ENCODE measurements at places on chromosomes 6 and 20. TPM values are rescaled to one million over a fixed set of nuclear protein-coding genes. Genes with fewer than 3 reads are reported as not detected.

RIPPLY2 gene
- total RNA-seq, result not detected

DNA sequence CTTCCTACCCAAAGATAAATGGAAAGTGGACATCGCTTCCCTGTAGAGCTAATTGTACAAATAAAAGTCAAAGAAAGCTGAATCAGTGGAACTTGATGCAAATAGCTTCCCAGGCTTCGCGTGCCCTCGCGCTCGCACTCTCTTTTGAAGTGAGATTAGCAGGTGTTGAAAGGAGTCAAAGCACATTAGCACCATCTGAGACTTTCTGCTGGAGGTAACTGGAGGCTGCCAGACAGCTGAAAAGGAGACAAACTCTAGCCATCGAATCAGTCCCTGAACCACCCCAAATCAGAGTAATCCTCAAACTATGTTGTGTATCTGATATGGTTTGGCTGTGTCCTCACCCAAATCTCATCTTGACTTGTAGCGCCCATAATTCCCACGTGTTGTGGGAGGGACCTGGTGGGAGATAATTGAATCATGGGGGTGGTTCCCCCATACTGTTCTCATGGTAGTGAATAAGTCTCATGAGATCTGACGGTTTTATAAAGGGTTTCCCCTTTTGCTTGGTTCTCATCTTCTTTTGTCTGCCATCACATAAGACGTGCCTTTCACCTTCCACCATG, 23.7 kb downstream of the SULF2 start:
- DNase-seq, result no peak
- no peaks in the 10 kb centered on the region for H3K27me3 ChIP-seq
- peaks cover 7% of the 10 kb centered on the region for H3K36me3 ChIP-seq
- no peak overlapping the region for H3K27ac ChIP-seq
- peaks cover 54% of the 10 kb centered on the region for H3K4me1 ChIP-seq

ADGRF4 gene
- total RNA-seq, result 0.32 TPM

- DNase-seq, result no peak
- H3K36me3 ChIP-seq, result no peaks in the 10 kb centered on the region
- H3K4me3 ChIP-seq, result no peak overlapping the region
- peak overlapping the region; percentile 61 for H3K27ac ChIP-seq
- no peaks in the 10 kb centered on the region for H3K27me3 ChIP-seq
These were observed 37.5 kb upstream of the NOX3 start for GRCh38 chr6:155493026-155493693.

DNA sequence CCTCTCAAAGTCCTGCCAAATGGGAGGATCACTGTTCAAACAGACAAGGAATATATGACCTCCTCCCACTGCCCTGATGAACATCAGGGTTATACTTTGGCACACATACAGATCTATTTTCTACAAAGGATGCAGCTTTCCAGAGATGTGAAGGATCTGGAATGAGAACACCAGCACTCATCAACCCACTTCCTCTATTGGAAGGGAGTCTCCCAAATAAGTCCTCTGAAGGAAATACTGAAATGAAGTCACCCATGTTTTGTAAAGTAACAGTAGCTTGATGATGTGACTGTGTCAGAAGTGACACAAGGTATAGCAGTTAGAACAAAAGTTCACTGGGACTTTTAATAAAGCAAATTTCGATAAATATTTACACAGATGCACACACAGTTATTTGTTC, 104.9 kb downstream of the OGFRL1 start:
- H3K36me3 ChIP-seq, result peaks cover 11% of the 10 kb centered on the region
- peaks cover 66% of the 10 kb centered on the region for H3K4me1 ChIP-seq
- H3K27me3 ChIP-seq, result no peaks in the 10 kb centered on the region
- H3K4me3 ChIP-seq, result no peak overlapping the region

HLA-A gene
- total RNA-seq, result 610 TPM

GRCh38 chr6:8434727-8435092, 635 bp downstream of the SLC35B3 start:
- peak overlapping the region; percentile 88 for H3K4me3 ChIP-seq
- H3K36me3 ChIP-seq, result peaks cover 3% of the 10 kb centered on the region
- H3K4me1 ChIP-seq, result peaks cover 32% of the 10 kb centered on the region
- peak overlapping the region; percentile 91 for H3K27ac ChIP-seq
- H3K27me3 ChIP-seq, result no peaks in the 10 kb centered on the region

DNA sequence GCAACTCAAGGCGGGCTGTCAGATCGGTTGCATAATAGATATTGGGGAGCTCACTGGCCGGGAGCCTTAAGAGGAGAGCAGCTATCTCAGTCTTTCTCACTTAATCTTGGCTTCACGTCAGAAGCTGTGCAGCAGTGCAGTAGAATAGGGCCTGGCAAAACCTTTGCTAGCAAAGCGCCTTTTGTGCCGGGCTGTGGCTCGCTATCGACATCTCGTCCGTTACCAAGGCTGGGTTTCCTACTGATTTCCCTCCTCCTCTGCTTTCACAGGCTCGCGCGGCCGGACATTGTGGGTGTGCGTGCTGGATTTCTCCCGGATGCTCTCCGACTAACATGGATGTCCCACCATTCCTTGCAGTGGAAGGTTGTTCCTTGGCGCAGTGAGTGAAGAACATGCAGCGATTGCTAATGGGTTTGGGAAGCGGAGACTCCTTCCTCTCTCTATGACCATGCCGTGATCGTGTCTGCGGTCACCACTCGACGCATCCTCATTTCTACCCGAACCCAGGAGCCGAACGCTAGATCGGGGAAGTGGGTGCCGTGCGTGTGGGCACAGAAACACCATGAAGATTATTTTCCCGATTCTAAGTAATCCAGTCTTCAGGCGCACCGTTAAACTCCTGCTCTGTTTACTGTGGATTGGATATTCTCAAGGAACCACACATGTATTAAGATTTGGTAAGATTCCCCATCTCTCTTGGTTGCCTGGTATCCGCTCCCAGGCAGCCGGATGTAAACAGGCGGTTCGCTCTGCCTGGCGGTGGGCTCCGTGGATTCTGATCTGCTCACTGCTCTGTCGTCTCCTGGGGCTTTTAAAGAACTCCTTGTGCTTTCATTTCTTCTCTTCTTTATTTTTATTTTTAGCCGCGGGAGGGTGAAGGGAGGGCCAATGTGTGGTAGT, 5.5 kb downstream of the GRIK2 start:
- no peak overlapping the region for H3K4me3 ChIP-seq
- peaks cover 21% of the 10 kb centered on the region for H3K27me3 ChIP-seq
- no peak for DNase-seq
- H3K36me3 ChIP-seq, result no peaks in the 10 kb centered on the region
- peaks cover 9% of the 10 kb centered on the region for H3K4me1 ChIP-seq

DNA sequence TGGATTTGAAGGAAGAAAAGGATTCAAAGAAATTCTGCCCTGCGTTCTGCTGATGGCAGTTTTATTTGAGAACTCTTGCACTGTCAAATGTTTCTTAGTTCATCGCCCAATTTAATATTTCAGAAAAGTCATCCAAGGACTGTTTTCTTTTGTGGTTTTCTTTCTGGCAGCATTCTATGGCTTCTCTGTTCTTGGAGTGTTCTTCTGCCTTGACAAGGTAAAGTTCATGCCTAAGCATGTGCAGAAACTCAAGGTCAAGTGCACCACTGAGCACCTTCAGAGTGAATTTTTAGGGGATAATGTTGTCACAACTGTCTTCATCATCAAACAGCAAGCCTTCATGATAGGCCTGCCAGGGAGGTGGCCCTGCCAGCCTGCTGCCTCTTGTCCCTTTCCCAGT, 225.6 kb downstream of the PLCB1 start:
- peaks cover 19% of the 10 kb centered on the region for H3K4me1 ChIP-seq
- no peaks in the 10 kb centered on the region for H3K36me3 ChIP-seq
- no peak overlapping the region for H3K4me3 ChIP-seq
- H3K27me3 ChIP-seq, result no peaks in the 10 kb centered on the region

DNA sequence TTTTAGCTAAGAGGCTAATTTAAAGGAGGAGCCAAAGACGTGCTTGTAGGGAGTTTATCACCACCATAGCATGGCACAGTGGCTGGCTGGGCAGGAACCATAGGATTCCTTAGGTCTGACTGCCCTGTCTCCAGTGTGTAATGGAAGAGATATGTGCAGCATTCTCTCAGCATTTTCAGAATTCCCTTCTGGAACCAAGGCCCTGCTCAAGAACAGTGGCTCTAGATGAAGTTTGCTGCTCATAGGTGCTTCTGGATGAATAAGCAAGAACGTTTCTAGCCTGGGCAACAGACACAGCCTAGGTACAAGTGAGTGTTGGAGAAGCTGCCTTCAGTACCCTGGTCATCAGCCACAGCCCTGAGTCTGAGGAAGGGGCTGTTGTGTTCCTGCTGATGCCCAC, 69.1 kb downstream of the LCA5 start:
- H3K36me3 ChIP-seq, result no peaks in the 10 kb centered on the region
- no peak overlapping the region for H3K4me3 ChIP-seq
- no peak for DNase-seq
- no peak overlapping the region for H3K27ac ChIP-seq
- no peaks in the 10 kb centered on the region for H3K27me3 ChIP-seq

GRCh38 chr6:16903470-16903869, 142.2 kb upstream of the ATXN1 start:
- H3K27ac ChIP-seq, result no peak overlapping the region
- peaks cover 4% of the 10 kb centered on the region for H3K4me1 ChIP-seq
- no peaks in the 10 kb centered on the region for H3K36me3 ChIP-seq
- H3K27me3 ChIP-seq, result no peaks in the 10 kb centered on the region

GRCh38 chr6:1864496-1864895, 254.8 kb downstream of the FOXC1 start:
- no peaks in the 10 kb centered on the region for H3K4me1 ChIP-seq
- H3K36me3 ChIP-seq, result no peaks in the 10 kb centered on the region
- no peak overlapping the region for H3K4me3 ChIP-seq
- no peak overlapping the region for H3K27ac ChIP-seq
- no peaks in the 10 kb centered on the region for H3K27me3 ChIP-seq

DNA sequence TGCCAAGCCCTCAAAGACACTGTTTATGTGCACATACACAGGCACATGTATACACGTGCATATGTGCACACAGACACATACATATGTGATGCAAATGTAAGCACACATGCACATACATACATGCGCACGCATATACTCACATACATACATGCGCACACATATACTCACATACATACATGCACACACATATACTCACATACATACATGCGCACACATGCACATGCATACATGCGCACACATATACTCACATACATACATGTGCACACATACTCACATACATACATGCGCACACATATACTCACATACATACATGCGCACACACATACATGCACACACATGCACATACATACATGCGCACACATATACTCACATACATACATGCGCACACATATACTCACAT, 20.5 kb upstream of the FOXQ1 start:
- H3K4me1 ChIP-seq, result peaks cover 2% of the 10 kb centered on the region
- H3K27ac ChIP-seq, result no peak overlapping the region
- H3K36me3 ChIP-seq, result no peaks in the 10 kb centered on the region
- peak; percentile 72 for DNase-seq
- H3K27me3 ChIP-seq, result no peaks in the 10 kb centered on the region

DNA sequence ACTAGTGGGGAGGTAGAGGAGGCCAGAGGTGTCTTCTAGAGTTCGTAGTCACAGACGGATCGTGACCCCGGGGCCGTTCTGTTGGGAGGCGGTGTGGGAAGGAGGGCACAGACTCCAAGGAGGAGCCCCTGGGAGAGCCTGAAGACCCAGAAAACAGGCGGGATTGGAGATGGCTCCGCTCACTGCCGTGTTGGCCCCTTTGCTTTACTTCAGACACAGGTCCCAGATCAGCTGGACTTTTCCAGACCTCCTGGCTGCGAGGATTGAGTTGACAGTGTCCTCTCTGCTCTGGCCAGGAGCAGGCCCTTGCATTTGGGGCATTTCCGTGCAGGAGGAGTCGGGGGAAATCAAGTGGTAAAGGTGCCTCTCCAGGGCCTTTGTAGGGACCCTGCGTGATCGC, 112.9 kb downstream of the ARMC2 start:
- H3K27me3 ChIP-seq, result no peaks in the 10 kb centered on the region
- no peaks in the 10 kb centered on the region for H3K36me3 ChIP-seq
- peak overlapping the region; percentile 70 for H3K27ac ChIP-seq

BTN1A1 gene
- not detected for total RNA-seq

- H3K36me3 ChIP-seq, result no peaks in the 10 kb centered on the region
- no peak for DNase-seq
- no peaks in the 10 kb centered on the region for H3K4me1 ChIP-seq
- H3K4me3 ChIP-seq, result no peak overlapping the region
- no peak overlapping the region for H3K27ac ChIP-seq
- no peaks in the 10 kb centered on the region for H3K27me3 ChIP-seq
These were observed 293.0 kb downstream of the RNGTT start for GRCh38 chr6:88670369-88670768.

DNA sequence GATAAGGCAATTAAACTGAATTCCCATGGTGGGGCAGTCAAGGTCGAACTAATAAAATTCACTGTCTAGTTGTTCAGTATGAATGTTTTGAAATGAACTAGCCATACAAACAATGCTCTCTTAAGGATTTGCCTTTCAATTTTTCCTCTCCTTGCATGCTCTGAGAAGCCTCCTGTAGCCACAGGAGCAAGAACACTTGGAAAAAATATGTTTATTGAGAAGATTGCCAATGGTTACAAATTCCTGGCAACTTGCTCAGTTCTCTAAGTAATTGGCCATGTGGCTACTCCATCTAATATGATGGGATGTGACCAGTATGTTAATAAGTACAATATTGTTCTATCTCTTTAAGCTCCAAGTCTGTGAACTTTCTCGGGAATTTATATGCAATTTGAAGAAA, 49.4 kb downstream of the FUT9 start:
- no peak overlapping the region for H3K4me3 ChIP-seq
- no peak for DNase-seq
- H3K27ac ChIP-seq, result no peak overlapping the region
- no peaks in the 10 kb centered on the region for H3K36me3 ChIP-seq
- no peaks in the 10 kb centered on the region for H3K4me1 ChIP-seq

DNA sequence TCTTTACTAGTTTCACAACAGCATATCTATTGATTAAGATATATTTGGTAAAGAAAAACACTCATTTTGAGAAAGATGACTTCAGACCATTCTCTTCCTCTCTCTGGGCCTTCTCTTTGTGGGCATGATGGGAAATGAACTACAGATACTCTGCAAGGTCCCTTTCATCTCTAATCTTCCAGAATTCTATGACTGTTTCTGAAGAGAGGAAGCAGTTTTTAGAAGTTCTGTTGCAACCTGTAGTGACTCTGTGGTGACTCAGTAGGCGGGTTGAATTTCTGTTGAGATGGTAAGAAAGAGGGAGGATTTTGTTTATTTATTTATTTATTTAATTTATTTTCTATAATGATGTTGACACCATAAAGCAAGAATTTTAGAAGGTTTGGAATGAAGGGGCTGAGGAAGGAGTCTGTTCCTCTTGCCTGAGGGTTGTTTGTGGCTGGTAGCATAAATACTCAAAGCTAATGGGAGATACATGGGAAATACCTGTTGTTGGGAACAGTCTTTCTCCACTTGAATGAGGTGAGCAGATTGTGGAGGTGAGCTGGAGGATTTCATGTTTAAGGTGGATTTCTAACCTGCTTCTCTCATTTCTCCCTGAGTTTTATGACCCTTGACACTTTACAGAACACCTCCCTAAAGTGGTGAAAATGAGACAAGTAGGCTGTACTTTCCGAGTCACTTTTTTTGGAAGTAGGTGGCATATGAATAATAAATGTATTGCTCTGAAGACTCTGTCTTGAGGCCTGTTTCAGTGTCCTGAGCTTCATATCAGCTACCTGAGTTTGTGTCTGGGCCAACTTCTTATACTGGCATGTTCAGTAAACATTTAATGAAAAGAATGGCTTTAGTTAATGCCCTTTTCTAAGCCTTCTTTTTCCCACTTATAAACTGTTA, 15.0 kb downstream of the ACSS2 start:
- no peaks in the 10 kb centered on the region for H3K36me3 ChIP-seq
- no peak overlapping the region for H3K27ac ChIP-seq
- no peak overlapping the region for H3K4me3 ChIP-seq
- H3K27me3 ChIP-seq, result no peaks in the 10 kb centered on the region
- DNase-seq, result no peak

Data from esophagus muscularis mucosa (tissue), 4 donors.